Lung microvascular endothelial cell (primary cell): ENCODE measurements at places on chromosomes 2 and 18. TPM values are rescaled to one million over a fixed set of nuclear protein-coding genes. Genes with fewer than 3 reads are reported as not detected.

Gene KLHL14
- total RNA-seq: 0.44 and 1.6 TPM in 2 replicates

Gene C1D
- 10.5 and 17.9 TPM in 2 replicates for total RNA-seq

Gene ELOA2
- not detected in 2 replicates for total RNA-seq

Gene ARHGAP15
- total RNA-seq: not detected in 2 replicates

Gene ITPRIPL1
- 2.0 and 3.6 TPM in 2 replicates for total RNA-seq

Gene NCKAP5
- total RNA-seq: under 0.01 TPM in 2 replicates
